ENCODE measurements at places on chromosomes 11 and 22.

DNA sequence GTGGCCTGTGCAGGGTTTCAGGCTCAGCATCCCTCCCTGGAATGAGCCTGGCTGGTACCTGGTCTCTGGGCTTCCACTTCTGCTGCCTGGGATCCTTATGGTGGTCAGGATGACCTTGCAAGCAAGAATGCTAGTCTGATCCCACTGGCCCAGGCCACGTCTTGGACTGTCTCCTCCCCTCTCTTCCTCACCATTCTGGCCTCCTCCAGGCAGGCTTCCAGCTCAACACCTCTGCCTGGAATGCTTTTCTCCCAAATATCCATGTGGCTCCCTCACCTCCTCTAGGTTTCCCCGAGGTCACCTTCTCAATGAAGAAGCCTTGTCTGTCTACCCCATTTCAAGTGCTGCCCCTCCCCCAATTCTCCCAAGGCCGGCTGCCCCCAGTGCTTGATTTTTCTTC lies 39.4 kb upstream of the ALX4 start:
- no peak for DNase-seq

- DNase-seq = no peak
Measured at GRCh38 chr11:41486424-41486823, 27.0 kb upstream of the LRRC4C start.

DNA sequence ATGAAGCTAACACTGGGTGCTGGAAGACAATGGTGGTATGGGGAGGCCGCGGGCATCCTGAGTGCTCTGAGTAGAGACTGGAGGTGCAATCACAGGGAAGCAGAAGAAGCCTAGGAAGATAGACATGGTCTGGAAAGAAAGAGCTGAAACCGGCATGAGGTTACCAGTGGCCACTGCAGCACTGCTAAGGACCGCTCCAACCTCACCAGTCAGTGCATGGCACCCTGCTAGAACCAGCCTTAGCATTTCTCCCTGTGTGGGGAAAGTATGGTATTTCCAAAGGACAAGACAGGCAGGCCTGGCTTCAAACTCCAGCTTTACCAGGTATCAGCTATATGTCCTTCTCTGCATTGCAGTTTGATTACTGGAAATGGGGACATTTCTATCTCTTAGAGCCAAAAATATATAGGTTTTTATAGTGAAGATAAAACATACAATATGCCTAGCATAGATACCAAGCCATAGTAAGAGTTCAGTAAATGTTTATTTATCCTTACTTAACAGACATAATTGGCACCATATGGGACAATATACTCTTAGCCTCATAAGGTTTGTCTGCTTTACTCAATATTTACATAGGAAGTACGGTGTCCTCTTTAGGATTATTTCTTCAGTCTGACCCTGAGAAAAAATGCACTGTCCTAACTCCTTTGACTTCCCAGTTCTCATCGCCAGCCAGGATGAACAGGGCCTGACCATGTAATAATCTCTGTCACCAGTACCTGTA lies 231.1 kb downstream of the TENM4 start:
- DNase-seq = no peak

GRCh38 chr22:39097098-39098020 lies at the start of gene APOBEC3H:
TSS of gene APOBEC3H (plus strand) at chr22:39097244. CDS start at chr22:39100279, 3,035 bp downstream.
- no peak for DNase-seq

DNA sequence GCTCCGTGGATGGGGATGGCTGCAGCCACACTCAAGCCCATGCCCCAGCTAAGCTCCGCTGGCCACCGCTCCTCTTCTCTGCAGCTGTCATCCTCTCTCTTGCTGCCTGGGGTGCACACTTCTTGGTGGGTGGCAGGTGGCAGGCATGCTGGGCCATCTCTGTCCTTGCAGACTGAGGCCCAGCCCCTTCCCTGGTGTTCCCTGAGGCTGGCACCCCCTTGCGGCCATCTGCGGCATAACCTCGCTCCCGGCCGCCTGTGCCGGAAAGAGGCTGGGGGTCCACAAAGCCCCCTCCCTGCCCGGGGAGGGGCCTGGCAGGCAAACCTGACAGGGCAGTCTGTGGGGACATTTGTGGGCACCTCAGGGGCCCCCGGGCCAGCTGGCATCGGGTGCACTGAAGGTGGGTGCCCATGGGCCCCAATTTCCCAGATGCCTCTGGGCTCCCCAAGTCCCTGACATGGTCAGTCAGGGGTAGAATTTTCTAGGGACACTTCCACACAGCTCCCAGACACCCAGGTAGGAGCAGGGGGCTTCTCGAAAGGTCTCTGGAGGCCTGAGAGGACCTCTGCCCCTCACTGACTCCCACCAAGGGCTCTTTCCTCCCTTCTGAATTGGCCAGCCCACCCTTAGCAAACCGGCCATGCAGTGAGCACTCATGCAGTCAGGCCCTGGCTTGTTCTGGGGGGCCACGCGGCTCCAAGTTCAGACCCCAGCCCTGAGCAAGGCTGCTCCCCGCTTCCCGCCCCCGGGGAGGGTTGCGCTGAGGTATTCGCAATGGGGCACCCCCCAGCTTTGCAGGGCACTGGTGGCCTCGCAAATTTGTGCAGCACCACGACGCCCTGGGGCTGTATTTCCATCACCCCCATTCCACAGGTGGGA lies 23.5 kb upstream of the TH start:
- peak; percentile 25 for DNase-seq

GRCh38 chr22:25680051-25680450 lies 61.9 kb upstream of the MYO18B start:
- no peak for DNase-seq

DNA sequence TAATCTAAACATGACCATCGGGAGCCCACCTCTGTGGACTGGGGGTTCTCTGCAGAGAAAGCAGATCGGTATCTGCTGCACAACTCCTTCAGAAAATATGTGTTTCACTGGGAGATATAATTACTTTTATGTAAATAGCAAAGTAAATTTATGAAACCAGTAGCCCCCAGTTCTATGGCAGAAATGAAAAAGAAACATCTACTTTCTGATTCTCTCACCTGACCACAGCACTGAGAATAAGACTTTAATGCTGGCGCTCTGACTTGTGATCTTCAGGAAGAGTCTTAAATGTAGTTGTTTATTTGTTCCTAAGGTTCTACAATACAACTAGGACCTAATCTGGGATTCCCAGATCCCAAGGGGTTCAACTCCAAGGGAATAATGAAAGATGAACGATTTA lies 518.0 kb downstream of the DLG2 start:
- DNase-seq = no peak

GRCh38 chr11:79592824-79593223 lies 152.0 kb upstream of the TENM4 start:
- DNase-seq = no peak

DNA sequence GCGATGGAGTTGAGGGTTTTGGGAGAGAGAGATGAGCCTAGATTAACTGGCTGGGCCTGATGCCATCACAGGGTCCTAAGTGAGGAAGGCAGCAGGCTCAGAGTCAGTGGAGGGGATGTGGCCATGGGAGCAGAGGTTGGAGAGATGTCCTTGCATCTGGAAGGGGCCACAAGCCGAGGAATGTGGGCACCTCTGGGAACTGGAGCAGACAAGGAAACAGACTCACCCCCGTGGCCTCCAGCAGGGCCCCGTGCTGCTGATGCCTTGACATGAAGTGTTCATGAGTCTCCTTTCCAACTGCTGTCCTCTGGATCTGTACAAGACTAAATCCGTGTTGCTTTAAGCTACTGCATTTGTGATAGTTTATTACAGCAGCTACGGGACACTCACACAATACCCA lies 49.2 kb downstream of the SHISAL1 start:
- DNase-seq = no peak

DNA sequence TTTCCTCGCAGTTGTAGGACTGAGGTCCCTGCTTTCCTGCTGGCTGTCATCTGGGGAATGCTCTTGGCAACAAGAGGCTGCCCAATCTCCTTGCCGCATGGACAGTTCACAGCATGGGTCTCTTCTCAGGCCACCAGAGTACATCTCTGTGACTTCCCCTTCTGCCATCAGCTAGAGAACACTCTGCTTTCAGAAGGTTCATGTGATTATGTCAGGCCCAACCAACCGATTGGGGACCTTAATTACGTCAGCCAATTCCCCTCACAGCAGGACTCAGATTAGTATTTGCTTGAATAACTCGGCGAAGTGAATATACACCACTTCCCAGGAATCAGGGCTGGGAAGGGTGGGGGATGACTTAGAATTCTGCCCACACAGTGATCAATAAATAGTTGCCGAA lies 61.9 kb upstream of the CSNK2A3 start:
- no peak for DNase-seq

DNA sequence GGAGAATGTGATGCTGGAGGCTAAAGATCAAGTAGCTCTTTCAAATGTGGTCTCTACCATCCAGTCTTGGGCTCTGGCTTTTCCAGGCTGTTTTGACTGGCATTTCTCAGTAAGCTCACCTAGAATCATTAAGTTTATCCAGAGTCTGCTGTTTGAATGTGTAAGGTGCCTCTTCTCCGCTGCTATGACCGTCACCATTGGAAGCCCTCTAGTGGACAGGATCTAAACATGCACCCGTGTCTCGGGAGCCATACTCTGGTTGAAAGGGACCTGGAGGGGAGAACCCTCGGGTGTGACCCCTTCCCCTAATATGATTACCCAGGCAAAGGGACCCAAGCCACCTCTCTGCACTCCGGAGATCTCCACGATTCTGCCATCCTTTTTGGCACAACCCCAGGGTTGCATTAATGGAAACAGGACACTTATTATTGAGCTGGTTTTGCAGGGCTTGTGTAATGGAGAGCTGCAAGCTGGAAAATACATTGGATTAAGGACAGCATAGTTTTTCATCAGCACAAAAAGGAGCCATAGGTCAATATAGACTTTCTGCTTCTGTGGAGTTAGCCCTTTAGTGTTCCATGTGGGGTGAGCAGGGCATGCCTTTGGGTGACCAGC lies 191.0 kb upstream of the LARGE1 start:
- DNase-seq = no peak

- DNase-seq = no peak
Measured at GRCh38 chr11:44575288-44575672, 9.8 kb downstream of the CD82 start.

DNA sequence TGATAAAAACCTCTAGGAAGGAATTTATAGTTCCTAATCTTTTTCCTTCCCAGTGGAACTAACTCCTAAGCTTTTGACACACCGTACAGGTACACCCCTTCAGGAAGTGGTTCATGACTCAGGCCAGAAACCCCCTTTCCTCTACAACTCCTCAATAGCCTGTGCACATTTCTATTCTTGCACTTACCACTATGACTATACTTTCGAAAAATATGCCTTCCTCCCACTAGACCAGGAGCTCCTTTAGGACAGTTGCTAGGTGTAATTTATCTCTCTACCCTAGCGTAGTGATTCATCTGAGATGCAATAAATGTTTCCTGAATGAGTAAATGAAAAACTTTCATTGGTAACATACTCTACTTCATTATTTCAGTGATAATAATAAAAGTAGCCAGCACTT lies 14.5 kb downstream of the MAP6 start:
- no peak for DNase-seq

GRCh38 chr11:76010051-76010450 lies 195.0 kb downstream of the UVRAG start:
- no peak for DNase-seq

- no peak for DNase-seq
Measured at GRCh38 chr22:32340411-32340810, 17.3 kb upstream of the RFPL3 start.

DNA sequence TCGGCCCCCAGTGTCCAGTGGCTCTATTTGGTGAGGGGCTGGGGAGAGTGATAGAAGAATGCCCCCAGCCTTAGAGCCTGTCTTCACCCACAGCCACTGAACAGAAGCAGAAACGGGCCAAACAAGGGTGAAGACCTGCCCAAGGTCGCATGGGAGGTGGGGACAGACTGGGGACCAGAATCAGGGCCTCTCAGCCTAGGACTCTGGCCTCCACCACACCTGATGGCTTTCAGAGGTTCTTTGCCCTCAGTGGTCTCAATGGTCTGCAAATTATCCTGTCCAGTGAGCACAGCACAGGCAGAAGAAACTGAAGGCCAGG lies 4.5 kb upstream of the MYRF start:
- no peak for DNase-seq

DNA sequence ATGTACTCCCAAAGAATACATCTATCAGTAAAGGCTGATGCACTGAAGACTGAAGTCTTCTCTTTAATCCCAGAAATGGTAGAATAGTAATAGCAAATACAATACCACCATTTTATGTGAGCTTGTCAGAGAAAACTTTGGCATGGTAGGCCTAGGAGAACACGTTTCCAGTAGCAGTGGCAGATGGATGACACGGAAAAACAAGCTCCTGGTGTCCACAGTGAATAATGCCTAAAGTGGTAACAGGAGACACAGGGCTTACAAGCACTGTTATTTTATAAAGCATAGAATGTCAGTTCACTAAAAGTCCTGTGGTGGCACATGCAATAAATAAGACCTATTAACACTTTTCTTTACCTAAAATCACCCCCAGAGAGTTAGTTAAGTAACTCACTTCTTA lies 277.6 kb downstream of the TTC28 start:
- DNase-seq = no peak

- DNase-seq = peak; percentile 69
Measured at GRCh38 chr11:8688414-8689362, 6.1 kb downstream of the RPL27A start.

DNA sequence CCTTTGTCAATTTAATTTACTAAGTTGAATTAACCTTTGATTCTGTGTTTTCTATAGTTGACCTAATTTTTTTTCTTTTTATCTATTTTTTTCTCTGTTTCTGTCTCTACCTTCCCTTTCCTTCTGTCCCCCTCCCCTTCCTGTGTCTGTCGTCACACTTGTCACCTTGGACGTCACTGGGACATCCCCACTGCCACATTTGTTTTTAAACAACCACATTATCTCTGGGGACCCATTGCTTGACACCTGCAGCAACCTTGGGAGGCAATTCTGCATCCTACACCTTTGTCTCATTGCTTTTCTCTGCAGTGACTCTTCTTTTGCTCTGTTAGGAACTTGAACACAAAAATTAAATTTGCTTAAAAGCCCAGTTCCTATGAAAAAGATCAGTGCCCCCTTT lies 51.8 kb upstream of the TTC12 start:
- no peak for DNase-seq

DNA sequence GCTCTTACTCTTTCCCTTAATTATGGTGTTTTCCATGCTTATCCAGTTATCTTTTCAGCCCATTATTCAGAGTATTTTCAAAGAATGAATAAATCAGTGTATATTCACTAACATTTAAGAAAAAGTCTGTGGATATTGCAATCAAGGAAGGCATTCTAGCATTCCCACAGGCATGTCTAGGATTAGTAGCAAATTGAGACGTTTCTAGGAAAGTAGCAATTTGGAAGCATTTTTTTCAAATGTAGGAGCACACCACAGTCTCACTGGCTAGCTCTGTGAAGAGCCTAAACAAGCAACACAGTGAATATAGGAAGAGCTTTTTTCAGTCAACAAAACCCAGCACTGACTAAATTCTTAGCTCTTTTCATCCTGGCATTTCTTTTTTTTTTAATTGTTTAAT lies 65.4 kb downstream of the CCDC34 start:
- no peak for DNase-seq

DNA sequence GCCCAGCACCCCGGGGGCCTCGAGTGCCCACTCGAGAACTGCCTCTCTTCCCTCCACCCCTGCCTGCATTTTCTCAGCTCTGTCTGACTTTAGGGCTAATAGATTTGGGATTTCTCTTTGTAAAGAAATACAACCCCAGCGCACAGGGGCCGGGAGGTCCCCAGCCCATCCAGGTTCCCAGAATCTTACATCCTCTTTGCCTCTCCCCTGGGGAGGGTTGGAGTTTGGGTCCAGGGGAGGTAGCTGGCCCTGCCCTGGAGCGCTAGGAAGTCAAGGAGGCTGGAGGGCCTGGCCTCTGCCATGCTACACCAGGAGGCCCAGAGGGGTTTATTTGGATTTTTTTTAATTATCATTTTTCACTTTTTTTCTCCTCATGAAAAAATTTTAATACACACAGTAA lies 65.7 kb upstream of the LMO1 start:
- no peak for DNase-seq
